NCI-H1105 (cell line): ENCODE measurements at places on chromosomes 12 and 14.

- peak; percentile 41 for DNase-seq
Measured at GRCh38 chr14:74955229-74956026, at the start of gene PGF. Gene PGF, minus strand, starts transcription at chr14:74955597. Its CDS starts 355 bp downstream, at chr14:74955242.

- DNase-seq: no peak
Measured at GRCh38 chr12:117985182-117985581, 16.4 kb upstream of the KSR2 start.

DNA sequence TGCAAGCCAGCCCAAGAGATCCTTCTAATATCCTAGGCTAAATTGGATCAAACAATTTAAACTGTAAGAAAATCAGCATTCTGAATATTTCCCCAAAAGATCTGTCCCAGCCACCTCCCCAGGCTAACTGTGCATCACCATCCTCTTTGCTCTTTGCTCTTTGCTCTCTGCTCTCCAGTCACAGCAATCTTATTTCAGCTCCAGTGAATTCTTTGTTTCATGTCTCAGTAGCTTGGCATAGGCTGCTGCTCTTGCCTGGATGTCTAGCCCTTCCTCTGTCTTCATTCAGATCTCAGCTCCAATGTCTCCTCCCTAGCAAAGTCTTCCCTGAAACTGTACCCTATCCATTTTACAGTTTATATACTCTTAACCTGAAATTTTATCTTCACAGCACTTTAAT, 399.8 kb upstream of the USP15 start:
- no peak for DNase-seq

DNA sequence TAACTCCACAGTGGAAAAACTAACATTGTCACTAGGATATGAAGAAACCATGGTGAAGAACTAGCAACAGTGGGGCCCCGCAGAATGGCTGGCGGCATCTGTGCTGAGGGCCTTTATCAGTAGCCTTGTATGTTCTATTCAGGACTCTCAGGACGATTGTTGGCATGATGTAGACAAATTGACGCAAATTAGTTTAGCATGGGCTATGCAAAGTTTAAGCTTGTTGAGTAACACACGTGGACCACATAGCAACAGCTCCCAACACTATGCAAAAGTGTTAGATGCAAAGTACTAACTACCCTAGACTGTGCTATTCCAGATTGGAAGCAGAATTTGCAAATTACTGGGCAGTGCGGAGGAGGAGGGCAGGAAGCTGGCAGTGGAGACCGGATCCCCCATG, 38.2 kb upstream of the TMEM263 start:
- DNase-seq: no peak

DNA sequence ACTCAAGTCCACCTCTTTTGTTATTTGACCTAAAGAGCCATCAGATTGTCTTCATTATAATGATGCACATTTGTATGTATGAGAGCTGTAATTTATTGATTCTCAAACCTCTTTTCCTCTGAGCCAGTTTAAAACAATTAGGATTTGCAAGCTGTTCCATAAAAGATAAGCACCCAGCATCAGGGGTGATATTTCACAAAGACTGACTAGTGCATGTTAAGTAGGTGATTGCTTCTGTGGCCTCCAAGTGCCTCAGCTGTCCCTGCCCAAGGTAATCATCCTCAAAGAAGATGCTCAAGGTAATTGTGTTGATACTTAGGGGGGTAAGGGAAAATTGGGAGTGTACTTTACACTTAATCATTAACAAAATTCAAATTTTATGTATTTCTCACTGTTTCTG, 18.2 kb downstream of the CEP128 start:
- no peak for DNase-seq

GRCh38 chr12:81212996-81213696, 135.3 kb downstream of the ACSS3 start:
- DNase-seq: no peak

- DNase-seq: peak; percentile 60
Measured at GRCh38 chr14:75303381-75303789, 24.8 kb downstream of the FOS start.

DNA sequence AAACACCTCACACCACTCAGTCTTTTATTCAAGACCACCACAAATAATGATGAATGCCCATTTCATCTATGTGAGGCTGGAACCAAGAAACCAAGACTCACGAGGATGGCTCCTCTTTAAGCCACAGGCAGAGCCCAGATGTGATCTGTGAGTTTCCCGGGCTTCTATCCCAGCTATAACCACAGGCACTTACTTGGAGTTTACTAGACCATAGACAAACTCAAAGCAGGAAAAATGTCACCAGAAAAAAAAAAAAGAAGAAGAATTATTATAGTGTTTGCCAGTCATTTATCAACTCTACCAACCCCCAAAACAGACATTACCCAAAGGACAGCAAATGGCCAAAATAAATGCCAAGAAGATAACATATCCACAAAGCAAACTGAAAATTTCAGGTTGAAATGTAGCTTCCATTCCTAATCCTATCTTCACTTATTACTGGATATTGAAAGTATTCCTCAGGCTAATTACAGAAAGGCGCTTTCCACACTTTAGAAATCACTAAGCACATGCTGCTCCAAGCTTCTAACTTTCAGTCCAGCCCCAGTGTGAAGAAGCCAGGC, 44.7 kb downstream of the ZFYVE1 start:
- DNase-seq: no peak

- DNase-seq: no peak
Measured at GRCh38 chr12:109581856-109582255, 8.3 kb downstream of the MVK start.
